GOT3 (cell line): ENCODE measurements at places on chromosomes 7 and 10.

- no peak for DNase-seq
Measured at GRCh38 chr10:59830601-59831259, 75.6 kb downstream of the CCDC6 start.

GRCh38 chr7:101620991-101621390 lies 8.1 kb downstream of the MYL10 start:
- DNase-seq, result no peak

DNA sequence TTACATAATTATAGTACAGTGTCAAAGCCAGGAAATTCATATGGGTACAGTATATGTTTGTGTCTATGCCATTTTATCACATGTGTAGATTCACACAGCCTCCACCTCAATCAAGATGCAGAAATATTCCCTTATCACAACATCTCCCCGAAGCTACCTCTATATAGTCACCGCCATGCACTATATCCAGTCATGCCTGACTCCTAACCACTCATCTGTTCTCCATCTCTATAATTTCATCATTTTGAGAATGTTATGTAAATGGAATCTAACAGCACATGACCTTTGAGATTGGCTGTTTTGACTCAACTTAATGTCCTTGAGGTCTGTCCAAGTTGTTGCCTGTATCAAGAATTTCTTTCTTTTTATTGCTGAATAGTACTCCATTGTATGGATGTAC lies 22.3 kb upstream of the SLC25A13 start:
- DNase-seq, result no peak

- DNase-seq, result no peak
Measured at GRCh38 chr7:66634816-66635215, 6.1 kb downstream of the KCTD7 start.
